Thyroid gland (tissue), 4 donors: ENCODE measurements at places on chromosomes 4 and X. TPM values are rescaled to one million over a fixed set of nuclear protein-coding genes. Genes with fewer than 3 reads are reported as not detected.
A peak's percentile ranks its signal among the peaks of the same experiment; 100 is the strongest.

- DNase-seq, result no peak
These were observed 23.2 kb downstream of the NDNF start for GRCh38 chr4:121049072-121049599.

DNA sequence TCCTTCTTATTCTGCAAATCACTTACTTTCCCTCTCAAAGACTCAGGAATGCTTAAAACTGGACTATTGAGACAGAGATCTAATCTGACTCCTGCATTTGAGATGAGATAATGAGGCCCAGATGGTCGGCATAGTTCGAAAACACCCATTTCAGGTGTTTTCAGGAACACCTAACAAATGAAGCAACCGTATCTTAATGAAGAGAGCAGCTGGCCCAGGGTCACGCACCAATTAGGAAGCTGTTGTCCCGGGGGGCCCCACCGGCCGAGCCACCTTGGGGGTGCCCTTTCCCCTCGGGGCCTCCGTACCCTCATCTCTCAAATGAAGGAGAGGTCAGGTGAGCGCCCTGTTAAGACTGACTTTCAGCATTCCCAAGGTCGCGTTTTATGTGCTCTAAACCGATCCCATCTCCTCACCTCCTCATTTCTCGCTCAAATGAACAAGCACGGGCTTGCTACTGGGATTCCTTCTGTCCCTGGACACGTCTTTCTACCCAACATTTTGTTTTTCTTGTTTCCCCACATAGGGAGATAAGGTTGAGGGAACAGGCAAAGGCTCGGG lies 824 bp downstream of the LRPAP1 start:
- no peak for DNase-seq

GRCh38 chr4:61511716-61512488 lies 311.8 kb downstream of the ADGRL3 start:
- no peak for DNase-seq

DNA sequence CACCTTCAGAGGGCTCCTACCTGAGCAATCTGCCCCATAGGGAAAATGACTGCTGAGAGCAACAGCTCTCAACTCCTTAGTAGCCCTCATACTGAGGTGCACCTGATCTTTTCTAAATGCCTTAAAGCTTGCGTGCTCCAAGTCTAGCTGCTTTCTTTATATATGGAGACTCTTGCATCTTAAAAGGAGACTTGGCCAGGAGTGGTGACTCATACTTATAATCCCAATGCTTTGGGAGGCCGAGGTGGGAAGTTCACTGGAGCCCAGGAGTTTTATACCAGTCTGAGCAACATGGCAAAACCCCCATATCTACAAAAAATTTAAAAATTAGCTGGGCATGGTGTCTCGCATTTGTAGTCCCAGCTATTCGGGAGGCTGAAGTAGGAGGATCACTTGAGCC lies 78.1 kb upstream of the TRIM2 start:
- DNase-seq, result no peak

DNA sequence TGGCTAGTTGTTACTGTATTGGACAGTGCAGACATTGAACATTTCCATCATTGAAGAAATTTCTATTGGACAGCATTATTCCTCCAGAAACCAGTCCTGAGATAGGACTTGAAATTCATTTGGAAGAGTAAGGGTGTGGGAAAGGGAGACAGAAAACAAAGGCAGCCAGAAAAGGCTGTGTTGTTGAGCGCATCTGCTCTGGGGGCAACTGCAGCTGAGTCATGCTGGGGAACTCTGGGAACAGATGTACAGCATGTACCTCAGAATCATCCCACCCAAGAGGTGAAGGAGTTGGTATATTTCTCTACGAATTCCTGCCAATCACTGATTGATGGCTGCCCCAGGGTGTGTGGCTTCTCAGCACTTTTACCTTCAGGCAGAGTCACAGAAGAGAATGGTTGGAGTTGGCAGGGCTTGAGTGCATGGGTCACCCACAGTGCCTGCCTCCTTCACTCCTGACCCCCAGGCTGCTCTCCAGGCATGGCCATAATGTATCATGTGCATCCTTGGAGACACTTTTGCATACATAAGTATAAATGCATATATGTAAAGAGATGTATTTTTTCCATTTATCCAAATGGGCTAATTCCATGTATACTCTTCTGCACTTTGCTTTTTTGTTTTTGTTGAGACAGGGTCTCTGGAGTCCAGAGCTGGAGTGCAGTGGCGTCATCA lies 39.4 kb downstream of the GEMIN8 start:
- DNase-seq, result no peak

DNA sequence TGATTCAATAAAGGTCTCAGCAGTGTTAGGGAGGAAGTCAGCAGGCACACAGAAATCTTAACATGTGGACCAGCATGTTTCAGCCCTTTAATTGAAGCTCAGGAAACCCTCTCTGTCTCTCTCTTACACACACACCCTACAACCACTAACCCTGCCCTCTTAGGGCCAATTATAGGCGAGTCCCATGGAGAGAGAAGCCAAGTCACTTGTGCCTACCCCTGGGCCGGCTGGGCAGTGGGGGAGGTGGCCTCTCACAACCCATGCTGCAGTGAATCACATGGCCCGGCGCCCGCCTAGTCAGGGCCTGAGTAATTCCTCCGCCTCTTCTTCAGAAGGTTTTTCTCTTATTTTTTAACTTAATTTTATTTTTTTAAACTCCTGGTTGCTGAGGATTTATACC lies 3.7 kb downstream of the FGD1 start:
- DNase-seq, result no peak

GRCh38 chrX:40573763-40574162 lies 7.0 kb upstream of the ATP6AP2 start:
- DNase-seq, result no peak

GRCh38 chr4:21946858-21947257 lies 1.7 kb downstream of the KCNIP4 start:
- DNase-seq, result no peak

DNA sequence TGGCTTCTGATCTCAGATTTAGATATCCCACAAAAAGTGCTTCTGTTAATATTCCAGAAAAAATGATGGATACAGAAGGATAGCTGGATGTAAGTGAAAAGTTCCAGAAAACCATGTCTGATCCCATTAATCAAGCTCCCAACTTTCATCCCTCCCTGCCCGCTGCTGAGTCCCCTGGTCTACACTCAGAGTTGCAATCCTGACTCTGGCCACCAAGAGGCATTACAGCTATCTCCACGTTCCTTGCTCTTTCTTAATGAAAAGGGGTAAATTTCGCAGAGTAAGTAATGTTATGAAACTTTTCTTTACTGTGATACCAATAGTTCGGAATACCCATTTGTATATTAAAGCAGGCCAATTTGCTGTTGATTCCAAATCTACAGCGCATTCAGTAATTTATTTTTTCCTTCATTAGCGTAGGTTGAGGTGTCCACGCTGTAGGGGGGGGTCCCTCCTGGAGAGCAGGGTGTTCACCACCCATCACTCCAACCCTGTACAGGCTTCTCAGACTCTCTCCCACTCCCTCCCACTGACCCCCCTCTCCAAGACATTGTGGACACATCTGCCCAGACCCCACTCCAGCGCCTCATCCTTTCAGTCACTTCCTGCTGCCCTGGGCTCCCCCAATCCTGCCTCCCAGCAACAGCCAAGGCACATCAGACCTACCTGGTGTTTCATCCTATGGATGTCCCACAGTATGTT lies 55.1 kb downstream of the RAB40A start:
- peak; percentile 16 for DNase-seq

DNA sequence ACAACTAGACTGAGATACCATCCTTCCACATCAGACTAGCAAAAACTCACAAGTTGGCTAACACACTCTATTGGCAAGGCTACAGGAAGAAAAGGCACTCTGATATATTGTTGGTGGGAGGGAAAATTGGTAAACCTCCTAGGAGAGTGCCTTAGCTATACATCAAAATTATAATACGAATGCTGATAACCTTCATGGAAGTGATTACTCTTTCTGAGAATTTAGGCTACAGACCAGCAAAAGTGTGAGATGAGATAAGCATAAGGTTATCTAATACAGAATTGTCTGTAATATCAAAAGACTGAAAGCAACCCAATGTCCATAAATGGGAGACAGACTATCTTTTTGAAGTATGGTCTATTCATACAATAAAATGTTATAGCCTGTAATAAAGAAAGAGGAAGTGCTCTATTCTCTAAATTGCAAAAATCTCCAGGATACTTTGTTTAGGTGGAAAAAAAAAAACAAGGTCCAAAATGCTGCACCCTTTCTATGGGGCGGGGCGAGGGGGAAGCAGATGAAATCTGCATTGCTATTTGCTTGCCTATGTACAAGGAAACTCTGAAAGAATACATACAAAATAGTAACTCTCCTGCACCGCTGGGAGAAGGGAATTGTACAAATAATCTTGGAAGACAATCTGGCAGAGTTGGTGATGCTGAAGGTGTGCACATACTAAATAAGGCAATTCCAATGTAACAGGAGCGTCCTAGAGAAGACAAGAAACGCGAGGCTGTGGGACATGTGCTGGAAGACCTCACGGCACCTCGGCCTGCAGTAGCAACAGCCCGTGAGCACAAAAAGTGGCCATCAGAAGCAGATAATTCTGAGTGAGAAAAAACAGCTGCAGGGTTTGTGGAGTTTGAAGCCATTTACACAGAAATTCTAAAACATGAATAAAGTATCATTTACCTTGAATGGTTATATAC lies 109.7 kb downstream of the AFAP1 start:
- DNase-seq, result no peak

DNA sequence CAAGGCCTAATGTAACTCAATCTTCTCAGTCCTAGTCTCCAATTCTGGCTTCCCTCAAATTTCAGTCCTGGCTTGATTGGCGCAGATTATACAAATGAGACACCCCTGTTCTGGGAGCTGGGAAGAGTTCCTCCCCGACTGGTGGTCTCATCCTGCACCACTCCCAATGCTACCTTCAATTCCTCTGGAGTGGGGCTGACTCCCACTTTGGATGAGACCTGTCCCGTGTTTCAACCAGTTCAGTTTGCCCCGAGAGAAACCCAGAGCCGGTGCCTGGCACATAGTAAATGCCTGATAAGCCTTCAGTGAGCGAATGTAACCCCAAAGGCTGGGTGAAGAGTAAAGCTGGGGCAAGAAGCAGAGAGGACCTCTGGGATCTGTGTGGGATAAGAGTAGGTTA lies 4.0 kb upstream of the SYP start:
- DNase-seq, result no peak

MAGEA4 gene
- total RNA-seq, result not detected
